Stimulated activated CD8-positive, alpha-beta memory T cell treated with anti-CD3 and anti-CD28 coated beads, Interleukin-15, amount 100 ng/mL, for 48 hours (primary cell): ENCODE measurements at places on chromosomes 5 and 9.

GRCh38 chr9:76810377-76810957 is 46.2 kb downstream of the PCA3 start:
- no peak for DNase-seq

GRCh38 chr5:159820692-159821091 is 95.6 kb upstream of the ADRA1B start:
- DNase-seq, result no peak

GRCh38 chr9:129145841-129146292 is 32.2 kb downstream of the IER5L start:
- no peak for DNase-seq

GRCh38 chr9:33750839-33751339 is 44.5 kb upstream of the PRSS3 start:
- DNase-seq, result no peak

DNA sequence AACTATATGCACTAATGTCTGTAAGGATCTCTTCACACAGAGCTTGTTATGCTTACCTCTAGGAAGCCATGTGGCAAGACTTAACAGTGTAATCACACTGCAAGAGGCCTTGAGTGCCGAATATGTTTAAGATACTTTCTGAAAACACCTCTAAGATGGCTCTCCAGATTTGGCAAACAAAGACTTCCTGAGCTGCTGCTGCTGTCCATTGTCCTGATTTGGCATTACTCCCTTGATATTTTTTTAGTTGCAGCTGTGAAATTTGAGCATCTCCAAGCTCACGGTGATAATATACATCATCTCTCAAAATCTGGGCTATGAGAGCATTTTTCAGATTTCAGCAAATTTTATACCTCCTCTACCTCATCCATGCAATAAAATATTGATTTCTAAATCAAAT is 384.5 kb upstream of the CDH6 start:
- no peak for DNase-seq

DNA sequence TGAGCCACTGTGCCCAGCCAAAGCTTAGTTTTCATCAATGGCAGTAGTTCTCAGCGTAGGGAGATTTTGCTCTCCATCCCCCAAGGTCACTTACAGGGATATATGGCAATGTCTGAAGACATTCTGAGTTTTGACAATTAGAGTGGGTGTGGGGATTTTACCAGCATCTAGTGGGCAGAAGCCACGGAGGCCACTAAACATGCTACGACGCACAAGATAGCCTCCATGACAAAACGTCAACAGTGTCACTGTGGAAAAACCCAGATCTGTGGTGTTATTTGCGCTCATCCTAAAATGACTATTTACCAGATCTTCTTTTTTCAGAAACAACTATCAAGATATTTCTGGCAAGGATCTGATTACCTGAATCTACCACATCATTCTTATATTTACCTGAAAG is 68.2 kb downstream of the CDC14B start:
- DNase-seq, result no peak

DNA sequence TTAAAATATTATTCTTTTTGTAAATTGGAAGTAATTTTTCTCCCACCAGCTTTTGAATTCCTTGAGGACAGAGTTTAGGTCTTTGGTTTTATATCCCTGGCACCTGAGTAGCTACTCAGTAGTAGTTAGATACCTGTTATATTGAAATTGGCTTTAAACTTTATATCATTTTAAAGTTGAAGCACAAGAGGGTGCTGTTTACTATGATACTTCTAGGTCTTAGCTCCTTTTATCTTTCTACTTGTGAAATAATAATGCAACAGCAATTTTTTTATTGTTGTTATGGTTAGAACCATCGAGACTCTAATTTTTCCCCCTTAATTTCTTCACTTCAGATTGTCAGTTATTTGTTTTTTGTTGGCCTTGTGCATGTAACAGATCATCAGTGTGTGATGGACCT is 46.3 kb downstream of the AP3S1 start:
- no peak for DNase-seq
